ENCODE measurements at places on chromosomes 3 and 15.
A peak's percentile ranks its signal among the peaks of the same experiment; 100 is the strongest.

DNA sequence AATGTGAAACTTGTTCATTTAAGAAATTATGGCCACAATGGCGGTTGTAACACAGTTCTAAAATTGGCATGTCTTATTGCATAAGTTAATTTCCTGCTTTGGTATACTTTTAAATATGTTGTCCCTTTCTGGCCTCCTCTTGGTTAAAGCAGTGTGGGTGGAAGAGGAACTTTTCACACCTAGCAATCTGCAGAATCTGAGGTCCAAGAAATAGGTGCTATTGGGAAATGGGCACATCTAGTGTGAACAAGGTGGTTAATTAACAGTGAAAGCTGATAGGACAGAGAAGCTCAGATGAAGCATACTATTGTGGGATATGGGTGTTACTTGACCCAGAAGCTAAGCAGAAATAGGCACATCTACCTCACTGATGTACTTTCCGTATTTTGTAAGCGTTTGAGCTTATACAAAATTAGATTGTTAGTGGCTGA is 10.6 kb downstream of the CMC1 start:
- no peak for DNase-seq

- no peak for DNase-seq
Measured at GRCh38 chr3:64098670-64099069, 75.4 kb upstream of the PSMD6 start.

GRCh38 chr15:73924171-73924921 is 1.9 kb upstream of the LOXL1 start:
- DNase-seq, result no peak

DNA sequence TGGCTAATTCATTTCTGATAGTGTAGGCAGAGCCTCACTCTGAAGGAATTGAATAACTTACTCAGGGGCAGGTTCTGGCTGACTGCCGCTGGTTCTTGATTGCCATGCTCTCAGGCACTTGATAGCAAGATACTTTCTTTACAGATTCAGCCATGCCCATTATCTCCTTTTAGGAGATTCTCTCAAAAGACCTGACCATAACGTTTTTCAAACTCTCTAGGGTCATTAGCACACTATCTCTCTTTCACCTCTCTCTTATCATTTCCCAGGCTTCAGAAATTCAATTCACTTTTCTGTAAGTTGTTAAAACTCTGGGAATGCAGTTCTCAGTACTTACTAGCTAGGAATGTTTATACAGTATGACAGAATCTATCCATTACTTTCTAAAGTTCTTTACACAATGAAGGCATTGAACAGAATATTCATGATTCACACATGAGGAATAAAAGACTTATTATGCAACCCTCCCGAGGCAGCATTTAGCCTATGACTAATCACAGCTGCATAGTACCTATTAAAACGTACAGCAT is 850.3 kb upstream of the CADM2 start:
- DNase-seq, result no peak

GRCh38 chr3:63818282-63819150 is 583 bp upstream of the C3orf49 start:
- peak; percentile 64 for DNase-seq

DNA sequence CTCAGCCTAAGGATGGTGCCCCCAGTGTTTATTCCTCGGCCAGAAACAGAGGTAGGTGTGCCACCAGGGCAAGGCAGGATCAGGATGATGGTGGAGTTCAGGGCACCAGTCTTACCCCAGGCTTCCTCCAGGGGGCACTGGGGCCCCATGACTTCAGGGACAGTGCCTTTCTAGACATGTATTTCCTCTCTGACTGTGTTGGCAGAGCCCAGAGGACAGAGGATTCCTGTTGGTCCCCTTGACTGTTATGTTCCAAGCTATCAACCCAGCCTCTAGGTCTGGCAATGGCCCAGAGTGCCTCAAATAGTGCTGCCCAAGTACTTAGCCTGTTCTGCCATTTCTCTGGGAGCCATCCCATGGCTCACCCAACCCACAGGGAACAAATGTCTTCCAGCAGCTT is 2.8 kb downstream of the HEMK1 start:
- DNase-seq, result peak; percentile 66

DNA sequence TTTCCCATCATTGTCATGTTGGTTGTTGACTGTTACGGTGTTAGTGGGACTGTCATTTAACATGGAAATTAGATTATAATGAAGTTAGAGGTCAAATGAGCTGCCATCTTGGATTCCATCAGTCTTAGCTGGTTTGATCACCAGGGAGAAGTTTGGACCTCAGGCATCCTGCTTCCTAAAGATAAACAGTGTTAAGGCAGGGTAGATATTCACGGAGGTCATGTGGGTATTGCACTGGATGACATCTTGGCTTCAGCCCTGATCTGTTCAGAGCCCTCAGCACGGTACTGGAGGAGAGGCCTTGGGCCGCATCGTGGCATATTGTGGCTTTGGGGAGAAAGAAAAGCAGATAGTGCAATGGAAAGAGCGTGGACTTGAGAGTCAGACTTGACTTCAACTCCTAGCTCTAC is 11.1 kb upstream of the MUC20 start:
- no peak for DNase-seq

GRCh38 chr15:77557564-77557963 is 75.1 kb downstream of the LINGO1 start:
- DNase-seq, result no peak

GRCh38 chr3:48514431-48515227 is 10.7 kb upstream of the SHISA5 start:
- DNase-seq, result peak; percentile 83

- DNase-seq, result no peak
Measured at GRCh38 chr3:105905328-105905727, 36.5 kb upstream of the CBLB start.

DNA sequence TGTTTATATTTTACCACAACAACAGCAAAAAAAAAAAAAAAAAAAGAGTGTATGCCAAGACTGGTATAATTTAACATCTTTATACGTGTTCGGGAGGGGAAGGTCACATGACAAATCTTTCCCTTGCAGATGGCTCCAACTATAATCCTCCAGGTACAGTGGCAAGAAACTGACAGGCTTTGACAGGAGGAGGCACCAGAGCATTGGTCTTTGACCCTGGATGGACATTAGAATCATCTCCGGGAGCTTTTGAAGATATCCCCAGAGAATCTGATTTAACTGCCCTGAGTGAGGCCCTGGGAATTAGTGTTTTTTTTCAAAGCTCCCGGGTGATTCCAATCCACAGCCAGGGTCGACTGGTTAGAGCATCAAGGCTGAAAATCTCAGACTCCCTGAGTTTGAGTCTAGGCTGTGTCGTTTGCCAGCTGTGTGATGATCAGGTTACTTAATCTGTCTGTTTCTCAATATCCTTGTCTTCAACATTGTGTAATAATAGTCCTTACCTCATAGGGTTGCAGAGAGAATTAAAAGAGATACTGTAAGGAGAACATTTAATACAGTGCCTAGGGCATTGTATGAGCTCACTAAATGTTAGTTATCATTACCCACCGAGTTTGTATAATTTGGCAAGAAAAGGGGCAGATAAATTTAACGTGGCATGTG is 8.9 kb upstream of the SEMA5B start:
- no peak for DNase-seq

DNA sequence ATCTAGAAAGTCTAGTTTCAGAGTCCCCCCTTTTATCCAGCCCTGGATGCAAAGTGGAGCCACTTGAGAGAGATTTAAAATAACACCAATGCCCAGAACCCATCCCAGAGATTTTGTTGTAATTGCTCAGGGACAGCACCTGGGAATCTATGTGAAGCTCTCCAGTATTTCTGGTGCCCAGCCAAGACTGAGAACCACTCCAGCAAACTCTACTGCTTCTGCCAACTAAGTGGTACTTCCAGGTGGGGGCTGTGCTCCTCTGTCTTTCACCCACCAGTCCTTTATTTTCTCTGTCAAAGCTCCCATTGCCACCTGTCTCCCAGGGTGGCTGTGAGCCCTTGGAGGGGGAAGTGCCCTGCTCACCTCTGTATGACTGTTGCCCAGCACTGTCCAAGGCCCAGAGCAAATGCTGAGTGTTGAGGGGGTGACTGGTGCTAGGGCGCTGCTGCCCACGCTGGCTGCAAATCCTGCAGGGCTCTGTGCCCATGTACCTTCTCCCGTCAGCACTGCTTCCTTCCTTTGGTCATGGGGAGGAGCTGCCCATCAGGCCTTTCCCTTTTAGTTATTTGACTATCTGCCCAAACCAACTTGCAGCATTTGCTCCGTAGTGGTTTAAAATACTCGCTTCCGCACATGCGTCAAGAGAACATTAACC is 9.4 kb downstream of the CLSTN2 start:
- DNase-seq, result no peak

DNA sequence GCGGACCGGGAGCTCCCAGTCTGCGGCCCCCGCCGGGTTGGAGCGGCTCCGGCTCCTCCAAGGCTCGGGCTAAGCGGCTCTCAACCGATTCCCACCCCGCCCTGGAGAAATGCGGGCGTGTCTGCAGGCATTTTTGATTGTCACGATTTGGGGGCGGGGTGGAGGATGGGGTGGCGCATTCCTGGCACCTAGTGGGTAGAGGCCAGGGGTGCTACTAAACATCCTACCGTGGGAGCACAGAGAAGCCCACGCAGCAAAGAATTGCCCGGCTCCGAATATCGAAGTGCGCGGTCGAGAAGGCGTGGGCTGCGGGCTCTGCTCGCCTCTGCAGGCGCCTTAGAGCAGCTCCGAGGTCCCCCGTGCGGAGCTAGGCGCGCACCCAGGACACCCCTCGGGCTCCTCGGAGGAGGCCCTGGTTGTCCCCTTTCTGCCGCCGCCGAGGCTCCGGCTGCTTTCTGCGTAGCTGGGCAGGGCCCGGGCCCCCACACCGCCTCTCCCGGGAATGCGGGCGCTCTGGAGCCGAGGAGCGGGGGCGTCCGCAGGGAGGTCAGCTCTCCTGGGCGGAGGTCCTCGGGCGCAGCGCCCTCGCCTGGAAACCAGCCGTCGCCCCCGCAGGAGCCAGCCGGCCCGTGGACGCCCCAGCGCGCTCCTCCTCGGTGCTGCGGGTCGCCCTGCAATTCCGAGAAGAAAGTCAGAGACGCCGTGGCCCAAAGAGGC is 16.5 kb upstream of the LAMP3 start:
- peak; percentile 18 for DNase-seq

GRCh38 chr3:133384331-133385027 is 15.4 kb upstream of the BFSP2 start:
- DNase-seq, result peak; percentile 31

GRCh38 chr3:193590088-193590856 is 2.7 kb upstream of the OPA1 start:
- DNase-seq, result no peak

Measured in CD4-positive, CD25-positive, alpha-beta regulatory T cell (primary cell).